Activated effector memory CD4-positive, alpha-beta T cell treated with anti-CD3 and anti-CD28 coated beads, Interleukin-2, amount 50 U/mL, for 16 hours (primary cell): ENCODE measurements at places on chromosomes 4 and X.
A peak's percentile ranks its signal among the peaks of the same experiment; 100 is the strongest.

- no peak for DNase-seq
Measured at GRCh38 chrX:102959471-102959870, 22.4 kb downstream of the RAB40AL start.

- no peak for DNase-seq
Measured at GRCh38 chr4:176769514-176769913, 23.2 kb downstream of the VEGFC start.

DNA sequence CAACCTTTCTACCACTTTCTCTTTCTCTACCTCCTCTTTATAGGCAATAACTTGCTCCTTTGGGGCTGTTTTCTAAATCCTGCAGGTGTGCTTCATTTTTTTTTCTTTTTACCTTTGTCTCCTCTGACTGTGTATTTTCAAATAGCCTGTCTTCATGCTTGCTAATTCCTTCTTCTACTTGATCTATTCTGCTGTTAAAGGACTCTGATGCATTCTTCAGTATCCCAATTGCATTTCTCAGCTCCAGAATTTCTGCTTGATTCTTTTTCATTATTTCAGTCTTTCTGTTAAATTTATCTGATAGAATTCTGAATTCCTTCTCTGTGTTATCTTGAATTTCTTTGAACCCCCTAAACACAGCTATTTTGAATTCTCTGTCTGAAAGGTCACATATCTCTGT is 67.7 kb upstream of the IL2 start:
- DNase-seq, result no peak

DNA sequence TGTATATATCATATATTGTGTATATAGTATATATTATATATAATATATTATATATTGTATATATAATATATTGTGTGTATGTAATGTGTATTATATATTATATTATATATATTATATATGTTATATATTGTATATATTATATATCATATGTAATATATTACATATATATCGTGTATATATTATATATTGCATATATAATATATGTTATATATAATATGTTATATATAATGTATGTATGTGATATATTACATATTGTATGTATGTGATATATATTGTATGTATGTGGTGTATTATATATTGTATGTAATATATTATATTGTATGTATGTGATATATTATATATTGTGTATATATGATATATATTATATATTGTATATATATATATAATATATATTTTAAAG is 30.5 kb downstream of the RAB40A start:
- DNase-seq, result no peak

DNA sequence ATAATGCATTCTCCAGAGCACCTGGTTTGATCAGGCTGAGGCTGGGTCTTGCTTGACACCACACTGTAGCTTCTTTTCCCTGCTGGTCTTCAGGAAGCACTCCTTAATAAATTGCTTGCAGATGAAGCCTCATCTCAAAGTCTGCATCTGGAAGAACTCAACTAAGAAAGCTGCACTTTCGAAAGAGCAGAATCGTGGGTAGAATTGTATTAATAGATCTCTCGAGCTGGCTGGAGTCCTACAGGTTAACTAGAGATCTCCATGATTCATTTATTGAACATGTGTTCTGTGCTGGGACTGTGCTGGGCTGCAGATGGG is 152.7 kb downstream of the STK32B start:
- no peak for DNase-seq

GRCh38 chr4:384311-385010 is 46.8 kb downstream of the ZNF141 start:
- no peak for DNase-seq

- DNase-seq, result no peak
Measured at GRCh38 chr4:1021386-1022050, 10.1 kb downstream of the FGFRL1 start.

GRCh38 chr4:22410645-22411247 is 105.1 kb downstream of the ADGRA3 start:
- no peak for DNase-seq

DNA sequence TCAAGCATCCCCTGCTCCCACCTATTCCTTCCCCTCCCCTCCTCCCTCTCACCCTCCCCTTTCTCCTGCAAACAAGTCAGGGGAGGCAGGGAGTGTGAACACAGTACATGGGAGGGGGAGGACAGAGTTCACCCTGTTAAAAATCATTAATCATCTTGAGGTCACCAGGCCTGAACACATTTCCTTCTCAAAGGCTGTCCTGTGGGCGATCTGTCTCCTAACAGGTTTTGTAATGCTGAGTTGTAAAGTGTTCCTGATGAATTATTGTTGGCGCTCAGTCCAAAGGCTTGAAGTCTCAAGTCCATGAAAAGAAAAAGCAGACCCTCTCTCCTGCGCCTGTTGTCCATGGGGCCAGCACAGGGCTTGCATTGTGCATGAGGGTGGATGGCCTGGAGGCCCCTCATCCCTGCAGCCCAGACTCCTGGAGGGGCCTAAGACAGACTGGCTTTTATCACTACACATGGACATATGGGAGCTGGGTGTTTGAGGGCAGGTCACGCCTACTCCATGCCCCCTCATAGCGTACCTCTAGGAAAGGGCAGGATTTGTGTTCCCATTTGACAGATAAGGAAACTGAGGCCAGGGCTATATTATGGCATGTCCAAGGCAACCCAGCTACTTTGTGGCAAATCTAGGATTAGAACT is 189.1 kb downstream of the RAB28 start:
- no peak for DNase-seq

GRCh38 chrX:101485212-101485949 is at the start of gene ARMCX4:
Gene ARMCX4 (plus strand): TSS chrX:101485456. CDS start chrX:101488590, 3,134 bp downstream.
- peak; percentile 74 for DNase-seq

GRCh38 chr4:55980725-55981124 is 32.0 kb downstream of the CEP135 start:
- no peak for DNase-seq

DNA sequence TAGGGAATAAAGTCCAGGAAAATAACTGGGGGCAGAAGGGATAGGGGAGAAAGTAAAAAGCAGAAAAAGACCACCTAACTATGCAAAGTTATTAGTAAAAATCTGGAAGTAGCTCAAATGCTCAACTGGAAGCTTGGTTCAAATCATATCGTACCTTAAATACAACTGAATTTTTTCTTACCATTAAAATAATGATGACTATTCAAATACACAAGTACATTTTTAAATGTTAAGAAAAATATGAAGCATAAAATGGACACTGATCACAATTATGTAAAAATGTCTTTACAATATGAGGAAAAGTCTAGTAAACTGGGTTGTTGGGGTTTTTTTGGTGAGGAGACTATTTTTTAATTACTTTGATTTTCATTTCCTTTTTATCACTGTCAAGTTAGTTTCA is 3.1 kb downstream of the BRWD3 start:
- no peak for DNase-seq

- no peak for DNase-seq
Measured at GRCh38 chr4:179145746-179146525, 1703.7 kb upstream of the AGA start.

GRCh38 chrX:22105231-22105630 is 73.1 kb downstream of the PHEX start:
- DNase-seq, result no peak

GRCh38 chrX:63330681-63331080 is 20.5 kb downstream of the SPIN4 start:
- no peak for DNase-seq

DNA sequence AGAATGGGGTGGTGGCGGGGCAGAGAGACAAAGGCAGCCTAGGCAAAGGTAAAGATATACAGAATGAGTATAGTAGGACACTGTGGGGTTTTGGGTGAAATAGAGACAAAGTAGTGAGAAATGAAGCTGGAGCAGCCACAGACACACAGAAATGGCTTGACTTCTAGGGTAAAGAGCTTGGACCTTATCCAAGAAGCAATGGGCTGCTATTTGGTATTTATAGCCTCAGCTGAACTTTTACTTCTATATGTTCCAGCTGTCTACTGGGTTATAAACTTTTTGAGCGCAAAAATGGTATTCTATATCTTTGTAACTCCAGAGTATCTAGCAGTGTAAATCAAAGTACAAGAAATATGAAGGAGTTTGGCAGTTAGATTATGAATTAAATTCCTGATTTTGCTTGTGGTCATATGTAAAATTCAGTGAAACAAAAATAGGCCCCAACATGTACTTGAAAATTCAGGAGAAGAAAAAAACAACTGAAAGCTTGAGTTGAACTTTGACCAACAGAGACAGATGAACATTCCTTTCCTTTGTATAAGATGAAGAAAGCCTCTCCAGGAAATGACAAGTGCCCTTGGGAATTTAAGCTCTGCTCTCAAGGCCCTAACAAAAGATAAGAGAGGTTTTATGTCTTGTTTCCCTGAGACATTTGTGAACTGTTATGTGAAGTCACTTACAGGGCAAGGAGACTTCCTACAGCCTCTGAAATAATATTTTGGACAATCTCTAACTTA is 354.1 kb downstream of the CHIC1 start:
- DNase-seq, result no peak

- DNase-seq, result no peak
Measured at GRCh38 chr4:88706574-88706973, 8.9 kb upstream of the NAP1L5 start.

- no peak for DNase-seq
Measured at GRCh38 chr4:183399126-183399522, 45.3 kb upstream of the CDKN2AIP start.

GRCh38 chr4:3523146-3523627 is 9.0 kb downstream of the LRPAP1 start:
- DNase-seq, result peak; percentile 54

DNA sequence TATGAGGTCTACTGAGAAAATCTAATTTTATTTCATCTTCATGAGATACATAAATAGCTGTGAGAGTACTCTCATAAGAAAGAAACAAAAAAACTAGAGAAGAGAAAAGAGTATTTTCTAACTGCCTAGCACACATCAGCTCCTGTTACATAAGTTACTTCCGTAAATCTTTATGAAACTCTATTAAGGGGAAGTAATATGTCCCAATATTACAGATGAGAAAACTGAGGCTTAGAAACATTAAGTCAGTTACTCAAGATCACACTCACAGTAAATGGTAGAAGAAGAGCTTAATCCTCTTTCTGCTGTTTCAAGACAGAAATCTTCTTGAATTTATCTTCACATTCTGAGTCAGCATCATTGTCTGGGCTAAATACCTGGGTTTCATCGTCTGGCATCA is 164.1 kb downstream of the DTHD1 start:
- no peak for DNase-seq

DNA sequence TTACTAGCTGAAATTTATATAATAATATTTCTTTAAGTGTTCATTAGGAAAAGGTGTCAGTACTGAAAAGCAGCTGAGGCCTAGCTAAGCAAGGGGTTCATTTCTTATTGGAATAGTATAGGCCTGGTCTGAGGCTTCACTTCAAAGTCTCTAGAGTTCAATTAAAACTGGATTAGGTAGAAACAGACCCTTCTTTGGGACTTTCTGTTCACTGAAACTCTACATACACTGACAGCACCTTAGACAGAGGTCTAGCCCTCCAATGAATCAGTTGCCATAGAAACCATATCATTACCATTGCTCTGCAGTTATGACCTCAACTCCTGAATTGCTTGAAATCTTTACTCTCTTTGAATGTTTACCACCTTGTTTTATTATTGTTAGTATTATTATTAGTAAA is 86.4 kb upstream of the MAB21L2 start:
- no peak for DNase-seq

DNA sequence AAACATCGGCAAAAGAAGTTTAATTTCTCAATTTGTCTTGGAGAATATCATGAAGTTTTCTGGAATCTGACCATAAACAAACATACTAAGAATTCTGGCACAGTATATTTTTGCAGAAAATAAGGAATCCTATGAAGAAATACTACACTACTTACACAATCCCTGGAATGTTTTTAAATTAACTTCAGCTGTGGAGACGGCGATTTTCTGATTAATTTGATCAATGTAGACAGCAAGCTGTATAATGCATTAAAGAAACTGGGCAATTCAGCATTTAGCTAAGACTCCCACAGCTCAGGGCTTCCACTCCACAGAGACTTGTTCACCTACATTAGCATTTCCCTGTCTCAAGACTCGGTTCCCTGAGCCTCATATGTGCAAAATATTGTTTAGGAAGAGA is 12.2 kb downstream of the EGFL6 start:
- DNase-seq, result no peak

DNA sequence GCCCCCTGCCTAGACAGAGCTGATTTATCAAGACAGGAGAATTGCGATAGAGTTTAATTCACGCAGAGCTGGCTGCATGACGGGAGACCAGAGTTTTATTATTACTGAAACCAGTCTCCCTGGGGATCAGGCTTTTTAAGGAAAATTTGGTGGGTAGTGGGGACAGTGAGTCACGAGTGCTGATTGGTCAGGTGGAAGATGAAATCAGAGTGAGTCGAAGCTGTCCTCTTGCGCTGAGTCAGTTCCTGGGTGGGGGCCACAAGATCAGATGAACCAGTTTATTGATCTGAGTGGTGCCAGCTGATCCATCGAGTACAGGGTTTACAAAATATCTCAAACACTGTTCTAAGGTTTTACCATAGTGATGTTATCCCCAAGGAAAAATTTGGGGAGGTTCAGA is 36.6 kb downstream of the MYOZ2 start:
- DNase-seq, result no peak

- DNase-seq, result no peak
Measured at GRCh38 chrX:123108513-123109427, 75.3 kb upstream of the GRIA3 start.

GRCh38 chrX:154051201-154051810 is 31.6 kb upstream of the IRAK1 start:
- DNase-seq, result peak; percentile 83

- DNase-seq, result no peak
Measured at GRCh38 chrX:27751976-27752375, 55.8 kb upstream of the MAGEB10 start.

GRCh38 chr4:87281603-87282002 is 41.1 kb downstream of the HSD17B13 start:
- DNase-seq, result no peak

DNA sequence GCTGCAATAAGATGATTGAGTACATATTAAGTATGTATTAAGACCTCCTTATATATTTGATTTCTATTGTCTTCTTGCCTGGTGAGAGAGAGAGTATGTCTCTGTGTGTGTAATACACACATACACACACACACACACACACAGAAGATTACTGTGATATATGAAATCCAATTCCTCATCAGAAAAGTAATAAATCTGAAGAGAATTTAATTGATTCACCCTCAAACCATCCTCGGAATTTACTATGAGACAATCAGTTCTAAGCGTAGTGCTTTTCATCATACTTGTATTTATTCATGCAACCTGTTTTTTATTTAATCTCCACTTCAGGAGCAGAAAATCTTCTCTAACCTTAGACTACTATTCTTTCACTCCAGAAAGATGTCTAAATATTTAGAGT is 62.3 kb upstream of the TLL1 start:
- no peak for DNase-seq

GRCh38 chrX:115549008-115549407 is 12.0 kb upstream of the PLS3 start:
- no peak for DNase-seq

- DNase-seq, result no peak
Measured at GRCh38 chrX:7647831-7648230, 195.1 kb upstream of the VCX start.

DNA sequence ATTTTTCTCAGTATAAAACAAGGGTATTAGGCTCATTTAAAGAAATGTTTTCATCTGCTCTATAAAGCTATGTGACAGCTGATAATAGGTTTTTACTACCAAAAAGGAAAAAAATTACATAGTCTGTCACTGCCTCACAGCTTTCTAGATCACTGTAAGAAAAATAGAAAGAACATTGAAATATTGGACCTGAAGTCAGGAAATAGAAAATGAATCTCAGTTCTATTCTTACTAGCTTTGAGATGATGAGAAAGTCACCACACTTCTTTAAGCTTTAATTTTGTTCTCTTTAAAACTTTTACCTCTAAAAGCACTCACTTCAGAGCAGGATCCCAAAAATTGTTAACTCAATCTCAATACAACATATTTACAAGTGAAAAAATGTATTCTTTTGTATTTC is 45.3 kb upstream of the CAMK2D start:
- DNase-seq, result no peak
